ENCODE measurements at places on chromosomes 7 and 10.

DNA sequence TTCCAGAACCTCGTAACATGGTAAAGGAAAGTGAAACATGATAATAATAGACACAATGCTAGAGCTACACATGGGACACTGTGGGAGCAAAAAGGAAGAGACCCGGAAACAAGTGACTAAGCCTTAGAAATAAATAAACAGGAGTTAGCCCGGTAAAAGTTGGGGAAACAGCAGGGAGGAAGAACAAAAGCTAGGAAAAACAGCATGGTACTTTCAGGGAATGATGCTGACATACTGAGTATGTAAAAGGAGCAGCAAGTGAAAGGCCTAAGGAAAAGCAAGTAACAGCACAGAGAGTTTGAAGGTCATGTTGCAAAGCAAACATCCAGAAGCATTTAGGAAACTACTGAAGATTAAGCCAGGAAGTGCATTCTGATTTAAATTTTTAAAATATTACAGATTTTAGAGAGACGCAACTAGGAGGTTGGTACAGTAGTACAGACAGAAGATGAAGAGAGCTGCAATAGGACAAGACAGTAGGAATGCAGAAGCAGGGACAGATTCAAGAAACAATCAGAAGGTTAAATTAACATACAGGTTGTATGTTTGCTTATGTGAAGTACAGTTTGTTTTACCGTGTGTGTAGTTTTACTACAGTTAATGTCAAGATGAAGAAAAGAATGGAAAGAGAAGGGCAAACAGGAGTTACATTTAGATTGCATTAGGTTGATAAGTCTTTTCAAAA is 63.7 kb downstream of the ARHGAP12 start:
- DNase-seq, result peak; percentile 36

DNA sequence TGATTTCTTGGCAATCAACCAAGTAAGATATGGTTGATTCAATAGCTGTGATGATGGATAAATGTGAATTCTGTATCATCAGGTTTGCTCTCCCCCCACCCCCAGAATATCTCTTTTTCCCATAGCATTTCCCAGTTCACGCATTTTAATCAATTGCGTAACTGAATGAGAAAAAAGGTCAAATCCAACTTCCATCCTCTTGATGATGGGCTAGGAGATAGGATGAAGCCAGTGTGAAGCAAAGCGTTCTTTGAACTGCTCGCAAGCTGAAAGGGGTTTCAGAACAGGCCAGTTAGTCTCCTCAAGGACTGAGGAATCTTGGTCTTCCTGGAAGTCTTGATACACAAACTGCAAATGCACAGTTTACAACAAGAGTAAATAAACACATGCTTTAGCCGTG is 94.5 kb upstream of the ARMC3 start:
- DNase-seq, result no peak

- DNase-seq, result no peak
Observed at GRCh38 chr10:34206078-34206934, 608.8 kb downstream of the PARD3 start.

- no peak for DNase-seq
Observed at GRCh38 chr7:134527979-134528371, 608 bp downstream of the AKR1B10 start.

DNA sequence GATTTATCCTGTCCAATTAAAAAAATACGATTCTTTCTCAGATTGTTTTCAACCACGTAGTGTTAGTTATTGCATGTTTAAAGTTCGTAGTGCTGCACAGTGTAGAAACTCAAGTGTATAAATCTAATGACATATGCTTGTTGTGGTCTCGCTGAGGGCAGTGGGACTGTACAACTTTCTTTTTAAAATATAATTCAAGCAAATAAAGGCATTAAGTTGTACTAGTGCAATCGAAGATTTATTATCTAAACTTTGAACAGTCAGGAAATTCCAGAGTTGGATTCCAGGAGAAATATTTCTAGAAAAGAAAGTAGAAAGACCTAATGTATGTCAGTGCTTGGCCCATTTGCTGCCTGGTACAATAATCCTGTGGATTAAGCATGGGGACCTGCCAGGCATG is 124.1 kb upstream of the HPS1 start:
- DNase-seq, result no peak

DNA sequence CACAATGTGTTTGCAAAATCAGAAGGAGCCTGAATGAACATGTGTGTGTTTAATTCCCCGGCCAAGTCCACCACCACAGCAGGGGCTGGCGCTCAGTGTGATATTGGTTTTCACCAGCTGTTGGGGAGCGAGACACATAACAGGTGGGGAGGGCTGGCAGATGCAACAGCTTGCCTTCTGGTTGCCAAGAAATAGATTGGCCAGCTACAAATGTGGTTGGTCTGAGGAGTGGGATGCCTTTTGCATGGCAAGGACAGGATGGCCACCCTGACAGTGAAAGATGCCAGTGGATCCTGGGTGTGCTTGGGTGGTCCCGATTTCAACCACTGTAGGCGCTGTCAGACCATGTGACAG is 292.5 kb upstream of the FZD8 start:
- no peak for DNase-seq

GRCh38 chr10:128016423-128017060 is 109.6 kb downstream of the PTPRE start:
- DNase-seq, result no peak

GRCh38 chr10:129033340-129033739 is 433.7 kb upstream of the MGMT start:
- no peak for DNase-seq

- no peak for DNase-seq
Observed at GRCh38 chr7:44059219-44060090, 5.9 kb downstream of the PGAM2 start.

GRCh38 chr7:111150709-111151108 is 59.8 kb downstream of the LRRN3 start:
- no peak for DNase-seq

GRCh38 chr7:18235819-18236218 is 208.2 kb upstream of the PRPS1L1 start:
- DNase-seq, result no peak

GRCh38 chr10:70588859-70589570 is 13.5 kb downstream of the PRF1 start:
- DNase-seq, result no peak

- no peak for DNase-seq
Observed at GRCh38 chr10:84432891-84433290, 104.5 kb downstream of the CCSER2 start.

- no peak for DNase-seq
Observed at GRCh38 chr7:5282543-5283316, at the start of gene SLC29A4. Gene SLC29A4 (plus strand): TSS chr7:5282943. CDS start chr7:5287817, 4,874 bp downstream.

DNA sequence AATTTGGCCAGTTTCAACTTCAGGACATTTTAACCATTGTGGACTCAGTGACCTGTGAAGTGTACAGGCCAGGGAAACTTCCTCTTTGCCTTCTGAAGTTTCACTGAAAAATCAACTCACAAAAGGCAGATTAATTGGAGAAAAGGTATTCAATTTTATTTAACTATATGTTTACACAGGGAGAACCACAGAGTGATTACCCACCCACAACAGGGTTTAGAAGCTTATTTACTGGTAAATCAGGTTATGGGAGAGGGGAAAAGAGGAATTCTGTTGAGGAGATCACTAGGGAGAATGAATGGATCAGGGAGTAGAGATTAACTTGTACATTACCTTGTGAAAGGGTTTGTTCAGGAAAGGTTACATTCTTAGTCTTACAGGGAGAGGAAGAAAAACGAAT is 1.7 kb upstream of the AKR1D1 start:
- DNase-seq, result no peak
